Mucosa of gallbladder (tissue), 1 donor: ENCODE measurements at places on chromosomes 11 and 22. TPM values are rescaled to one million over a fixed set of nuclear protein-coding genes. Genes with fewer than 3 reads are reported as not detected.
A peak's percentile ranks its signal among the peaks of the same experiment; 100 is the strongest.

Gene SHANK2
- total RNA-seq: 18.0 TPM

GRCh38 chr22:39431821-39432251 lies 25.0 kb upstream of the MGAT3 start:
- DNase-seq: no peak

GRCh38 chr22:43698403-43698802 lies 113.7 kb downstream of the EFCAB6 start:
- DNase-seq: no peak

DNA sequence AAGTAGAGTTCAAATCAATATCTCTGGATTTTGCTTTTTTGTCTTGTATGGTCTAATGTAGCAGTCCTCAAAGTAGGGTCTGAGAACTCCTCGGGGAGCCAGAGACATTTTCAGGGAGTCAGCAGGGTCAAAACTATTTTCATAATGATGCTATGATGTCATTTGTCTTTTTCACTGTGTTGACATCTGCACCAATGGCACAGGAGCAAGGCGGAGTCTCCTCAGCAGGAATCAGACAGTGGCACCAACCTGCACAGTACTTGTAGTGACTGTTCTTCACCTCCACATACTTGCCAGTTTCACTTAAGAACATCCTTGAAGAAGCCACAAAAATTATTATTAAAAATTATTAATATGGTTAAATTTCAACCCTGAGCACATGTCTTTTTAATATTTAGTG lies 14.9 kb upstream of the FXYD6 start:
- no peak for DNase-seq

DNA sequence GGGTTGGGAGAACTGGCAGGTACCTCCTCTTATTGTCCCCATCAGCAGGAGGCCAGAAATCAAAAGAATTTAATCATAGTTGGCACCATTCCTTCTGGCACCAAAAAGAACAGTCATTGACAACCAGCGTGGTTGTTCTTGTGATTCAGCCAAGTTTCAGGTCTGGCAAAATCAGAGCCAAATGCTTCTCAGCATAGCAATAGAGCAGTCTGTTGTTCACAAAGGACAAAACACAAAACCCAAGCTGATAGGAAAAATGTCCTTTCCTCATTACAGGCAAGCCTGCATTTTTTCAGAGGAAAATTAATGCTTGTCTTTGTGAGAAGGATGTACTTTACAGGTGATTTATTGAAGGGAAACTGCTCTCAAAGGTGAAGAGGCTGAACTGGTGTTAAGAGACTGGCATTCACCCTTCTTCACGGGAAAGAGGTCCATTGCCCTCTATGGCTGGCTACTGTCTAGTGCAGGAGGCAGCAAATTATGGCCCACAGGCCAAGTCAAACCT lies 241.8 kb upstream of the ARHGAP42 start:
- DNase-seq: peak; percentile 65

- no peak for DNase-seq
These were observed 960.1 kb upstream of the FAT3 start for GRCh38 chr11:91264481-91264880.
